ENCODE measurements at places on chromosomes 16 and 17. TPM values are rescaled to one million over a fixed set of nuclear protein-coding genes. Genes with fewer than 3 reads are reported as not detected.

DNA sequence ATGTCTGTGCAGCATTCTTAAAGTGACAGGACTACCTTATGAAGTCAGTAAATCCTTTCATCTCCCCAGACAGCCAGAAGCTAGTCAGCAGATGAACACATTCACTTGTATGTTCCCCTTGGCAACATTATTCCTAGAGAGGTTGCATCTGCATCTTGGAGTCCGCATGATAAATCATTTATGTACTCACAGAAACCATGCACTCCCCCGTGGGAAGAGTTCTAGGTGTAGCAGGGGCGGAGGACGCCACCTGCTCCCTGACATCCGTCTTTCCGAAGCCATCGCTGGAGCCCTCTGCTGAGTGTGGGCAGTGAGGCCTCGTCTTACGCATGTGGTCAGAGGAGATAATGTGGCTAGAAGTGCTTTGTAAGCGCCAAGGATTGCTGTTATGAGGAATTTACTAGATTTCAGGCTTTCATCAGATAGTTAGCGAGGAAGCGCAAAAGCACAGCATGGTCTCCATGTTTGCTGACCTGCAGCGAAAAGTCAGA, 144.5 kb downstream of the RPTOR start:
- no peak for DNase-seq

DNA sequence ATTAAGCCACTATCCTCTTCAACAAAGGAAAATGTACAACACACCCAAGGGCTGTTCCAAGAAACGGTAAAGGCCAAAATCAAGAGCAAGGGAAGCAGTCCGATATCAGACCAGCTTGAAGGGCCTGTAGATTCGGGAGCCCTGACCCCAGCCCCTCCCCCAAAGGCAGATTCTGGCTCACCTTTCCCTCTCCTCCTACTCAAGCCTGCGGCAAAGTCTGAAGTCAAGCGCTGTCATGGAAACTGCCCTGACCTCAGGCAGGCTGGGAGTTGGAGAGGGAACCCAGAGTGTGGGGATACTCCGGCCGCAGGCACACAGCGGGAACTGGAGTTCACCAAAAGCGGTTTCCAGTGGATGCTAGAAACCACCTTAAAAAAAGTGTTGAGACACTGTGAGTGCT, 1.8 kb downstream of the ALYREF start:
- peak; percentile 57 for DNase-seq

GRCh38 chr16:58433569-58433951, 41.3 kb downstream of the GINS3 start:
- DNase-seq: no peak

The SLC13A5 gene
- total RNA-seq: not detected

Data from osteoblast (primary cell).